ENCODE measurements at places on chromosomes 3 and 15. TPM values are rescaled to one million over a fixed set of nuclear protein-coding genes. Genes with fewer than 3 reads are reported as not detected.

- H3K36me3 ChIP-seq = no peaks in the 10 kb centered on the region
- no peak for DNase-seq
- H3K4me1 ChIP-seq = no peaks in the 10 kb centered on the region
- H3K4me3 ChIP-seq = no peak overlapping the region
- no peak overlapping the region for H3K27ac ChIP-seq
Observed at GRCh38 chr3:159922861-159923312, 65.7 kb upstream of the IL12A start.

- no peaks in the 10 kb centered on the region for H3K36me3 ChIP-seq
- DNase-seq = no peak
- no peak overlapping the region for H3K27ac ChIP-seq
Observed at GRCh38 chr3:10527295-10528001, 22.1 kb upstream of the ATP2B2 start.

TP63 gene
- total RNA-seq = 1.2 TPM

GPR149 gene
- not detected for total RNA-seq

DNA sequence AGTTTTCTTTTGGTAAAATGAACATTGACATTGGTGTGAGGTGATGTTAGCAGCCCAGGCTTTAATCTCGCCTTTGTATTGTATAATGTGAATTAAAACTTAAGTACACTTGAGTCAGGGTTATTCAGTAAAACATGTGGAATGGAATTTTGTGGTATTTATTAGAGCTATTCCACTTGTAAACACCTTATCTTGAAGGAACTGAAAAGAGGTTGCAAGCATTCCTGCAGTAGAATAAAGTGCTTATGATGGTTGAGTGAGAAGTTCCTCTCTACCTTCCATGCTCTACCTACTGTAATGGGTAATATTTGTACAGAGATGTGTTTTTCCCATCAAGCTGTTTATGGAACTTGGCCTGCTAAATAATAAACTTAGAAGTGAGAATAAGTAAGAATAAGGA, 36.1 kb downstream of the HMG20A start:
- no peaks in the 10 kb centered on the region for H3K4me1 ChIP-seq
- no peaks in the 10 kb centered on the region for H3K36me3 ChIP-seq
- no peak overlapping the region for H3K27ac ChIP-seq
- DNase-seq = no peak
- no peaks in the 10 kb centered on the region for H3K27me3 ChIP-seq

DNA sequence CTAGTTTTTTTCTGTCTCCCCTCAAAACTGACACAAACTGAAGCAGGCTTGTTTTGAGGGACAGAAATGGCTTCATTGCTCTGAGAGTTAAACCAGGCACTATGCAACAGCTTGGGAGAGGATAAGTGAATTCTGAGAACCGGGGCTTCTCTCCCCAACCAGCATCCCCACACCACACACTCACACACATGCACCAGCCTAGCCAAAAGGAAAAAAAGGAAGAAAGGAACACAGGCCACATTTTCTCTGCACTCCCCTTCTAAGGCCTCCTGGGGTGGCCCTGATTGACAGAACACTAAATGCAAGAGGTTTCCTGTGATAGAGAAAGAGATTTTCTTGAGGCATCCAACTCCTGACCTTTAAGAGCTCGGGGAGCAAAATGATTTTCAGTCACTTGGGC, 177.5 kb downstream of the TLE3 start:
- DNase-seq = no peak
- H3K4me3 ChIP-seq = no peak overlapping the region
- no peak overlapping the region for H3K27ac ChIP-seq
- no peaks in the 10 kb centered on the region for H3K4me1 ChIP-seq

DNA sequence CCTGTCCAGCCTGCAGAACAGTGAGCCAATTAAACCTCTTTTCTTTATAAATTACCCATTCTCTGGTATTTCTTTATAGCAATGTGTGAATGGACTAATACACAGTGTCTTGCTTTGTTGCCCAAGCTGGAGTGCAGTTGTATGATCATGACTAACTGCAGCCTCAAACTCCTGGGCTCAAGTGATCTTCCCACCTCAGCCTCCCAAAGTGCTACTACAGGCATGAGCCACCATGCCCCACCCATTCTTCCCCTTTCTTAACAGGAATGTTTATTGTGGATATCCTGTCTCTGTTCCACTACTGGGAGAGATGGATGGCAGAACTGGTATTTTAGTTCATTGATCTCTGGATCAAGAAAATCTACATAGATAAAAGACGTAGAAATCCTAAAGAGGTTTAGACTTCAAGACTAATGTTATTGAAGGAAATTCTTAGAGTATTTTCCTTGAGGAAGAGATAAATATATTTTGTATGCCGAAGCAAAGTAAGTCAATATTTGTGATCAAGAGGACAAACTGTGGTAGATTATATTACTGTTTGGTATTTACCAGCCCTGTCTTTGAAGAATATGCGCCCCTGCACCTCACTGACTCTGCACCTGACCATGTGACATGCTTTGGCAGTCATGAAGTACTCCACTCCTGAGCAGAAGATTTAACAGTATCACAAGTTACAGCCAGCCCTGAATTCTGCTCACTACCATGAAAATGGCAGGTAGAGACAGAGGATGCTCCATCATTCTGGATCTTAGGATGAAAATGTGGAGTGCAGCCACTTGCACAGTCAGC, 42.9 kb downstream of the UACA start:
- peaks cover 57% of the 10 kb centered on the region for H3K4me1 ChIP-seq
- no peaks in the 10 kb centered on the region for H3K27me3 ChIP-seq
- H3K4me3 ChIP-seq = no peak overlapping the region
